Activated CD4-positive, alpha-beta T cell treated with anti-CD3 and anti-CD28 coated beads, Interleukin-2, amount 50 U/mL, for 24 hours (primary cell): ENCODE measurements at places on chromosomes 3 and 15.

DNA sequence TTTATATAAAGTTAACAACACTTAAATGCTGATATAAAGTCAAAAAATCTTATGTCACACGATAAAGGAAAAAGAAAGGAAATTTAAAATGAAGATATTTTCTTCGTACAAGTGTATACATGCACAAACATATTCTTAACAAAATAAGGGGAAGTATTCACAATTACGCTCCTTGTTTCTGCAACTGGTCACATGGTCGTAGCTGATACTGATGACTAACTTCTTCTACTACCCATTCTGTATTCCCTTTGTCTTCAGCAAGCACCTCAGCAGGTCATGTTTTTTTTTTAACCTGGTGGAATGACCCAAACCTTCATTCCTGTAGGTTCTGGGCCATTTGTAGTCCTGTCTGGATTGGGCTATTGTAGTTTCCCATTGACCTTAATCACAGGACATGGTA lies 30.0 kb upstream of the CMTM8 start:
- DNase-seq = no peak

- peak; percentile 66 for DNase-seq
These were observed 14.3 kb downstream of the TGFBR2 start for GRCh38 chr3:30620402-30621360.

DNA sequence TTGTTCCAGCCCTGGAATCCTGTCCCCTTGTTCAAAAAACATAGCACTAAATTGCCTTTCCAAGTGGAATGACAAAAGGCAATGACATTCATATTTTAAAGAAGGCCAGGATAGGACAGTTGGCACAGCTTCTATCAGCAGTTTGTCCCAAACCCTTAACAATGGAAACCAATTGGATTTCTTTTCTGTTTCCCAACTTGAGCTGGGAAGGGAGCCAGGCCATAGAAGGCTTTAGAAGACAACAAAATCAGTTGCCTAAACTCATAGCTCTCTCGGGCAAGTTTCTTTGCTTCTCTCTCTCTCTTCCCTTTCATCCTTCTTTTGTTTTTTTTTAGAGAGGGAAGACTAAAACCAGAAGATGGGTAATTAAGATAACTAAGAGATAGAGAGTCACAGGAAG lies 227.7 kb upstream of the TPRG1 start:
- no peak for DNase-seq

DNA sequence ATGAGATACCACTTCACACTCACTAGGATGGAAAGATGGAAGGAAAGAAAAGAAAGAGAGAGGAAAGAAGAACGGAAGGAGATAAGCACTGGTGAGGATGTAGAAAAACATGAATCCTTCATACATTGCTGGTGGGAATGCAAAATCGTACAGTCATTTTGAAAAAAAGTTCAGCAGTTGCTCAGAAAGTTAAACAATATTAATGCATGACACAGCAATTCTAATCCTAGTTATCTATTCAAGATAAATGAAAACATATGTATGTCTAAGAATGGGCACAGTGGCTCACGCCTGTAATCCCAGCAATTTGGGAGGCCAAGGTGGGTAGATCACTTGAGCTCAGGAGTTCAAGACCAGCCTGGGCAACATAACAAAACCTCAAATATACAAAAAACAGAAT lies 59.1 kb downstream of the SENP7 start:
- DNase-seq = no peak

- DNase-seq = no peak
These were observed 65.6 kb upstream of the NEDD4 start for GRCh38 chr15:56058986-56059385.

DNA sequence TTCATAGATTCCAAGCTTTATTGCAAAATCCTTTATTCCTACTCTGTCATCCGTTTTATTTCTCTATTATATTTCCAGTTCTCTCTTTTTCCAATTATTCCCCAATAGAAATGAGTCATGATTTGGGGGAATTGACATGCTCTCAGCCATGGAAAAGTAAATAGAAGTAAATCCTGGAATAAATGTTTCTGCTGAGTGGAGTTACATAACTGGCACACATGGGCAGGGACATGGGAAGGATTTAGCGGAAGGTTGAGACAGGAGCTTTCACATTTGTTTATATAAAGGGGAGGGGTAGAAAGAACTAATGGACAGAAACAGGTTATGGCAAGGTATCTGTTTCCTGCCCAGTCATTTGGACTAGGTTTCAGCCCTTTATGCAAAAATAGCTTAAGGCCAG lies 221.6 kb downstream of the PLOD2 start:
- DNase-seq = no peak

- peak; percentile 41 for DNase-seq
These were observed 42.2 kb upstream of the B3GNT5 start for GRCh38 chr3:183210862-183211341.
